ENCODE measurements at places on chromosomes 11 and 22. TPM values are rescaled to one million over a fixed set of nuclear protein-coding genes. Genes with fewer than 3 reads are reported as not detected.

- DNase-seq, result no peak
These were observed 105.9 kb downstream of the TRPC6 start for GRCh38 chr11:101477926-101478325.

Gene USP2
- total RNA-seq, result 17.8 TPM

DNA sequence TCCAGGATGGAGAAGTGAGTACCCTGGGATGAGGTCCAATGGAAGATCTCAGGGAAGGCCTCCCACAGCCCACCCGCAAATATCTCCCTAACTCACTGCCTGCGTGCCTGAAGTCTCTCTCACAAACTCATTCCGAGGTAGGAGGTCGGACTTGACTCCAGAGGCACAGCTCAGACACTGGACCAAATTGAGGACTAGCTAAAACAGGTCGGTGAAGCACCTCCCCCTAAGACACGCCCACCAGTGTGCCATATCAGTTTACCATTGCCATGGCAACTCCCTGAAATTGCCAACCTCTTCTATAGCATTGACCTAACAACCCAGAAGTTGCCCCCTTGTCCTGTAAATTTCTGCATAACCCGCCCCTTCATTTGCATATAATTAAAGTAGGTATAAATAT lies 17.5 kb downstream of the RPL3 start:
- DNase-seq, result peak; percentile 67

- DNase-seq, result peak; percentile 81
These were observed 14.3 kb upstream of the BCL9L start for GRCh38 chr11:118939953-118940598.

DNA sequence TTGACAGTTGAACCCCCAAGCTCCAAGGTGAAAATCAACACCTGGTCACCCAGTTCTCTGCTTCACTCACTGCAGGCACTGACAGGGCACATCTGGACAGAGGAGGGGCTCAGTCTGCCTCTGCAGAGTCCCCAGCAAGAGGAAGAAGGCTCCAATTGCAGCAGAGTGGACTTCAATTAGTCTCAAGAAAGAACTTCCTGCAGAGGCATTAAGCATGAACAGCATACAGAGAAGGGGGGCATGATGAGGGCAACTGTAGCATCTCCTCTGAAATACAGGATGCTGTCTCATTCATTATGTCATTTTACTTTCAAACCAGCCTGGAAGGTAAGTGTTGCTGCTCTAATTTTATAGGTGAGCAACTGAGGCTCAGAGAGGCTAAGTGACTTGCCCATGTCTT lies 11.1 kb downstream of the GDPD5 start:
- DNase-seq, result no peak

DNA sequence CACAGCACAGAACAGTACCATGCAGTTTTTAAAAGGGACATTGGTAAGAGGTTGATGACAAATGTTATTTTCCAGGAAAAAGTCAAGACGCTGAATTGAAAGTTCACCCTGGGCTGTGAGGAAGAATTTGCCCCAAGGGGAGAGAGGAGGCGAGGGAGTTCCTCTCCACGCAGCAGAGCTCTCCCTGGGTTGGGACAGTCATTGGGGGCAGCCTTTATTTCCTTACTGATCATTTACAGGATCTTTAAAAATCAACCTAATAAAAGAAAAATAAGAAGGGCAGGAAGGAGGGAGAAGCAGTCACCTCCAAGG lies 49.9 kb upstream of the WNT7B start:
- no peak for DNase-seq

Data from endodermal cell (in vitro differentiated cells).